Stimulated activated CD4-positive, alpha-beta T cell treated with anti-CD3 and anti-CD28 coated beads, Interleukin-4, amount 100 ng/mL, for 4 hours (primary cell): ENCODE measurements at places on chromosomes 2 and 18.

GRCh38 chr2:241950413-241951315, 81.1 kb downstream of the RTP5 start:
- DNase-seq: peak; percentile 66

DNA sequence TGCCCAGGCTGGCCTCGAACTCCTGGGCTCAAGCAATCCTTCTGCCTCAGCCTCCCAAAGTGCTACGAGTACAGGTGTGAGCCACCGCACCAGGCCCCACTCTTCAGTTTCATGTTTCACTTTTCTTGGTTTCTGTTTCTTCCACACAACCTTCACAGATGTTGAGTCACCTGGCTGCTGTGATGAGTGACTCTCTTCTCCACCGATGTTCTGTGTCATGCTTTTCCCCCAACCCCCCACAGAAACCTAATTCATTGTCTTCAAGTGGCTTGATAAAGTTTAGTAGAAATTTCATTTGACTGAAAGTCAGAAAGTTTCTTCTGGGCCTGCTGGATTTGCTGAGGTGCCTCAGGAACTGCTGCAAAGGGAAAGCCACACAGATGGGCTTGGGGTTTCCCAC, 78.5 kb downstream of the SPHKAP start:
- DNase-seq: no peak

DNA sequence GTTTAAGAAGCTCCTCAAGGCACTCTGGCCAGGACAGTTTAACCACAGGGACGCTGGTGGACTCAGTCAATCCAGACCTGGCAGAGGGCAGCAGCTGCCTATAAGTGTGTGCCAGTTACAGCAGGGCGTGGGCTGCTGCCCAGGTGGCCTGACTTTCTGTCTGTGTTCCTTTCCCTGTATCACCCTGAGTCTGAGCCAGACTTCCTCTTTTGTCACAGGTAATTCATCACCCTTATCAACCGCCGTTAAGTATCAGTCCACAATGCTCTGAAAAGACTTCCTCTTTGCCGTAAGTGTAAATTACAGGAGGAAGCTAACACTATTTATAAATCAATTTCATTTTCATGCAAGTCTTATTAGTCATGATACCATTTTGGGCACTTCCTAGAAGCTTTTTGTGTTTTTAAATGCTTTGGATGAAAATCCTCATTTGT, 7.0 kb downstream of the LPIN1 start:
- no peak for DNase-seq

DNA sequence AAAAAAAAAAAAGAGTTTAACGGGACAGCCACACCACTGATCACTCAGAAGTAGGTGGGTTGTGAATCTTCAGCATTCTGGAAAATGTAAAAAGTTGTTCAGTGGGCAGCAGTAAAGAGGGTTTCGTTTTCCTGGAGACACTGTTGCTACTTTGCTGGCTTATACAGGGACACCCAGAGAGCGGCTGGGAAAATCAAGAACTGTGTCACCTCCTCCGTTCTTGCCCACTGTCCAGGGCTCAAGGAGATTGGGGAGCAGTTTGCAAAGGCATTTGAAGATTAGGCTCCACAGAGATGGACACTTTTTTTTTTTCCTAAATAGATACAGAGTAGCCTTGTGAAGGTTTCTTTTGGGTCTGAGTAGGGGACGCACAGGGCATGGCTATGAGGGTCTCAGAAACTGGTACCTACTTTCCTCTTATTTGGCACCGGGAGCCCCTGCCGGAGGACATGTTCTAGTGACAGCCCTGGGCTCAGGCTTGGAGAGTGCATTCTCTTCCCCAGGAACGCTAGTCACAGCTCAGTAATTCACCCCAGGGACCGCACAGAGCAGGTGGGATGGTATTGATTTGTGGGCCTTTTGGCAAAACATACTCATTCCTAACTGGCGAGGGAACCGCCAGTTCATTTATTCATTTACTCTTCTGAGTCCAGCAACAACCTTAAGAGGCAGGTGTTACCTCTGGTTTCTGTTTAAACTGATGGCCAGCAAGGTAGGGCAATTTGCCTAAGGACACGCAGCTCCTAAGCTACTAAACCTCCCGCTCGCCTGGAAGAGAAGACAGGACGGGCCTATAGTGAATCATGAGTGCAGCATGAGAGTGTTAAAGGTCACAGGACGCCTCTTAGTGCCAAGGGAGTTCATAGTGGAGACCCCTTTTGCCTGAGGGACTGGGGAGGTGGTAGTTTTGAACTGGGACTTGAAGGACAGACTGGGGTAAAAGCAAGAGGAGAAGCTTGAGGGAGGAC, 53.1 kb downstream of the HPCAL1 start:
- DNase-seq: no peak

GRCh38 chr2:39099870-39100728, 20.8 kb downstream of the SOS1 start:
- no peak for DNase-seq

DNA sequence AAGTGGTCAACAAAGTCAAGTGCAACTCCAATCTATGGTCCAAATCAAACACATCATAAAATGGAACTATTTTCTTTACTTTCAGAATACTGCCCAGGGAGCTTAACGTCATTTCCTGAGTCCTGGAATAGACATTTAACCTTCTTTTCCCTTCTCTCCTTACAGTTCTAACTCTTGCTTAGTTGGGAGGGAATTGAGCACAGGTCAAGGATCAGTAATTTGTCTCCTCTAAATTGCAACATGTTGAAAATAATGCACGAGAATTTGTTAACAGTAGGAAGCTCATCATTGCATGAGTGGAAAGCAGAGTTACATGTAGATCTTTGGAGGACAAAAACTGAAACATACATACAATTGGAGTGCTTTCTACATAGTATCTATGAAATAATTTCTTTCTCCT, 87.7 kb downstream of the MEP1B start:
- DNase-seq: no peak

DNA sequence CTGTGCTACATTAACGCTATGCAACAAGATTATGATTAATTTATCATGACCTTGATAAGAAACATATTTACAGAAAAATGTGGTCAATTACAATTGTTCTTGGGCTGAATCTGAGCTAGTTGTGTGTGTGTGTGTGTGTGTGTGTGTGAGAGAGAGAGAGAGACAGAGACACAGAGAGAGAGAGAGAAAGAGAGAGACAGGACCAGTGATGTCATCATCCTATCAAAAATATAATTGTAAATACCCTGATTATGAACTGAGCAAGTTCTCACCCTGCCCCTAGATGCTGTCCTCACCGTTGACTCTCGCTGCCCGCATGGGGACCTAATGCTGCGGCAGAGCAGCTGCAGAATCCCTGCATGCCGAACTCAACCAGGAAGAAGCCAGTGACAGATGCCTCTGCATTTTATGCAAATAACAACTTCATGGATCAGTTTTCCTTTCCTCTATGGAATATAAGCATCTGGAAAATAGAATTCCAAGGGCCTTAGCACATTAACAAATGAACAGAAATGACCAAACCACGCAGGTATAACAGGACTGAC, 512.5 kb downstream of the PLCL1 start:
- no peak for DNase-seq

DNA sequence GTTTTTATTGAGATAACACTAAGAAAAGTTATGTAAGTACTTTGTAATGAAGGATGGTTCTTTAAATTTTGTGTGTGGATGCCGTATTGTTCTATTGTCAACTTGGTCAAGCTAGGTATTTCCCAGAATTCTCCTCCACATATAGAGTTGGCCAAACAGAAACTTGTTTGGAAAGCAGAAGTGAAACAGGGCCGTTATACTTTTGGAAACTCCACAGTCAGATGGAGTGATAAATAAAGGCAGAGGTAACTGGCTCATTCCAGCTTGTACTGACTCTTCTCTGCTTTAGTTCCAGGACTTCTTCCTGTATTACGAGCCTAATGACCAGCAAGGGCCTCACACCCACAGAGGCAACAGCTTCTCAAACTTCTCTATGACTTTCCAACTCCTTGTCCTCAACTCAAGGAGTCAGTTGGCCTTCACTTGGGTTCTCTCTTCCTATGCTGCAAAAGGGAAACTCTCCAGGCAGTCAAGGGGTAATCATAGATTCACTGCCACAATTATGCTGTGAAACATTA, 16.4 kb upstream of the STARD7 start:
- DNase-seq: no peak

GRCh38 chr2:220152281-220152935, 525.0 kb downstream of the SLC4A3 start:
- no peak for DNase-seq

- DNase-seq: no peak
These were observed 136.3 kb downstream of the TMEM17 start for GRCh38 chr2:62369541-62370202.

GRCh38 chr2:51120754-51121280, 88.9 kb upstream of the NRXN1 start:
- DNase-seq: no peak

DNA sequence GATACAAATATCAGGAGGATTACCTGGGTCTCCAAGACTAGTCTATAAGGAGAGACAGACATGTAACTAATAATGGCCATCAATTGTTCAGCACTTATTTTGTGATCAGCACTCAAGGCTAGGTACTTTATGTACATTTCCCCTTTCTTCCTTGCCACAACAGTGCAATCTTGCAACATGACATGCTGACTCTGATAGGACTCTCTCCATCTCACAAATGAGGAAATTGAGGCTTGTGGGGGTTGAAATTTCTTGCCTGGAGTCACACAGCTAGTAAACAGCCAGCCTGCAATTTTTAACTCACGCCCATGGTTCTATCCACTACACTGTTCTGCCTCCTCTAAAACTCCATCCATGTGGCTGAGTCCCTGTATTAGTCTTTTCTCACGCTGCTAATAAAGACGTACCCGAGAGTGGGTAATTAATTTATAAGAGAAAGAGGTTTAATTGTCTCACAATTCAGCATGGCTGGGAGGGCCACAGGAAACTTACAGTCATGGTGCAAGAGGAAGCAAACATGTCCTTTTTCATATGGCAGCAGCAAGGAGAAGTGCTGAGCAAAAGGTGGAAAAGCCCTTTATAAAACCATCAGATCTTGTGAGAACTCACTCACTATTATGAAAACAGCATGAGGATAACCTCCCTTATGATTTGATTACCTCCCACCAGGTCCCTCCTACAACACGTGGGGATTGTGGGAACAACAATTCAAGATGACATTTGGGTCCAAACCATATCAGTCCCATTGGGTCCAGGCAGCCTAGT, 302.4 kb downstream of the PLCL1 start:
- no peak for DNase-seq

GRCh38 chr2:16224298-16225045, 284.1 kb downstream of the MYCN start:
- no peak for DNase-seq

- no peak for DNase-seq
These were observed 77.5 kb downstream of the POLR1A start for GRCh38 chr2:86027922-86028765.

- DNase-seq: no peak
These were observed 38.9 kb upstream of the PNO1 start for GRCh38 chr2:68118816-68119215.

- DNase-seq: no peak
These were observed 1.0 kb upstream of the HDAC4 start for GRCh38 chr2:239401881-239402233.

- no peak for DNase-seq
These were observed 211.6 kb downstream of the MCFD2 start for GRCh38 chr2:46704041-46704440.

DNA sequence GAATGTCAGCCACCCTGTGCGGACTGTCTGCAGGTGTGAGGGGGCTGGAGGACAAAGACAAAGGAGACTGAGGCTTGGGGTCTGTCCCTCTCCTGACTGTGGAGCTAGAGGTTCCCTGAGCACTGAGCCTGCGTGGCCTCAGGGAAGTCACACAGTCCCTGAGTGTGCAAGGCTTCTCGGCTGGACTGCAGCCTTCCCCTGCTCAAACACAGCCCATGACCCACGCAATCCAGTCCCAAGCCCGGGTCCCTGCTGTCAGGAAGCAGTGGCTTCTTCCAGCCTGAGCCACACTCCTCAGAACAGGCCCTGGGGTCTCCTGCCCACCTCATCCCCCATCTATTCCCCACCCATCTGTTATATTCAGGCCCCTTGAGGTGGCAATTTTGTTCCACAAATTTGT, 2.7 kb downstream of the ASTL start:
- DNase-seq: no peak

GRCh38 chr18:55748227-55748738, 160.3 kb upstream of the TCF4 start:
- no peak for DNase-seq

DNA sequence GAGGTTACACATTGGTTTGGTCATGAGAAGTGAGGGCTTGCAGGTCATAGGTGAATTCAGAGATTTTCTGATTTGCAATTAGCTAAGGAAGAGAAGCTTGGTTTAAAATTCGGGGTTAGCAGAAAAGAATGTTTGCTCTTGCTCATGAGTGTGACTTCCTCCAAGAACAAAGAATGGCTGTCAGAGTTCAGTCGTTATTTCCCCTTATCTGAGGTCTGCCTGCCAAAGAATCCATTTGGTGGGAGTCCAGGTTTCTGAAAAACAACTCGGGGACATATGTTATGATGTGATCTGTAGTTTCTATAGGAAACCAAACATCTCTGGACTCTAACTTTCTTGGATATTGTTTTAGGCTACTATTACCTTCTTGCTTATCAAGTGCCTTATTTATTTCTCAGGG, 3.2 kb upstream of the UGT1A6 start:
- no peak for DNase-seq

- DNase-seq: no peak
These were observed 132.6 kb upstream of the RBBP8 start for GRCh38 chr18:22800551-22800951.

DNA sequence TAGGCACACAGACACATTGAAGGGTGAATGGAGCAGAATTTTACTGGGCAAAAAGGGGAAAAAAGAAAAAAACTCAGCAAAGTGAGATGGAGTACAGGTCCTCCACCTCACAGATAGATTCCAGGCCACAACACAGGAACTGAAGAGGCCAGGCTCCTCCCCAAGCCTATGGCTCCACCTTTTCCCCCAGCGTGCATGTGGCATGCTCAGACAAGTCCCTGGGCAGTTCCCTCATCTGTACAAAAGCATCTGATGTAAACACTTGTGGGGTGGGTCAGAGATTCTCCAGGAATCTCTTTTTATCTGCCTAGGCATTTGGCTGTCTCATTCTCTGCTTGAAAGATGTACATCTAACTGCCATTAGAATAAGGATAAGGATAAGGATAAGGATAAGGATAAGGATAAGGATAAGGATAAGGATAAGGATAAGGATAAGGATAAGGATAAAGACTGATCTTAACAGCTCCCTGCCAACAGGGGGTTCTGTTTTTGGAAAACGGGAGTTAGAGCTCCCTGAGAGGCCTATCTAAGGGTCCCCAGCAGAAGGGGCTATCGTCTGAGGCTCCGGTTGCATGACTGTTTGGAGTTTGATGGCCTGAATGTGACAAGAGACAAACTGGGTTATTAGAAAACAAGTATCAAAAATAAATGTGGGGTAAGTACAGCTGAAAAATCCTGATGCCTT, 17.2 kb upstream of the ASXL3 start:
- no peak for DNase-seq

GRCh38 chr2:178782236-178782635, 25.0 kb downstream of the TTN start:
- DNase-seq: no peak

GRCh38 chr2:205723179-205723578, 40.9 kb downstream of the NRP2 start:
- no peak for DNase-seq

- DNase-seq: no peak
These were observed 164.5 kb upstream of the ALPP start for GRCh38 chr2:232214053-232214452.
